ENCODE measurements at places on chromosomes 7 and 10.
A peak's percentile ranks its signal among the peaks of the same experiment; 100 is the strongest.

DNA sequence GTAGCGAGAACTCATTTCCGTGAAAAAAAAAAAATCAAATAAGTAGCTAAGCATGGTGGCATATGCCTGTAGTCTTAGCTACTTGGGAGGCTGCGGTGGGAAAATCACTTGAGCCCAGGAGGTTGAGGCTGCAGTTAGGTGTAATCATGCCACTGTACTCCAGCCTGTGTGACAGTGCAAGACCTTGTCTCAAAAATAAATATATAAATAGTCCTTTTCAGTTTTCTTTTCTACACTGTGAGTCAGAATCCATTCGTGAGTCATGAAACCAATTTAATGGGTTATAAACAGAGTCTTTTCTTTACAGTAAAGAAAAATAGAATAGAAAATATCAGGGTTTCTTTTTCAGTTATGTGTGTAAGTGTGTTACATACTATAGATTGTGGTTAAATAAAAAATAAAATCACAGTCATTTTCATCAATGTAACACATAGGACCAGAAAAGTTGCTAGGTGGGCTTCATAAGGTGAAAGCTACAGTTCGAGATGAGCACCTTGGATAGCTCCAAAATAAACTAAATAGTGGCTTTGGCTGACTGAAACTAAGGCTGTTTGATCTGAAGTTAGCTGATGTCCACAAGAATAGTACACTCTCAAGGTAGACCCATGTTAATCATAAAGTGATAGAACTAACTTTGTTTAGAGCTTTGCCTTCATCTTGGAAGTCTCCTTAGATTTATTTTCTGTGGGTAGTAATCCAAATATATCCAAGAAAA is 781.1 kb downstream of the GATA3 start:
- no peak for DNase-seq

GRCh38 chr10:66862687-66863258 is 63.1 kb upstream of the LRRTM3 start:
- no peak for DNase-seq

DNA sequence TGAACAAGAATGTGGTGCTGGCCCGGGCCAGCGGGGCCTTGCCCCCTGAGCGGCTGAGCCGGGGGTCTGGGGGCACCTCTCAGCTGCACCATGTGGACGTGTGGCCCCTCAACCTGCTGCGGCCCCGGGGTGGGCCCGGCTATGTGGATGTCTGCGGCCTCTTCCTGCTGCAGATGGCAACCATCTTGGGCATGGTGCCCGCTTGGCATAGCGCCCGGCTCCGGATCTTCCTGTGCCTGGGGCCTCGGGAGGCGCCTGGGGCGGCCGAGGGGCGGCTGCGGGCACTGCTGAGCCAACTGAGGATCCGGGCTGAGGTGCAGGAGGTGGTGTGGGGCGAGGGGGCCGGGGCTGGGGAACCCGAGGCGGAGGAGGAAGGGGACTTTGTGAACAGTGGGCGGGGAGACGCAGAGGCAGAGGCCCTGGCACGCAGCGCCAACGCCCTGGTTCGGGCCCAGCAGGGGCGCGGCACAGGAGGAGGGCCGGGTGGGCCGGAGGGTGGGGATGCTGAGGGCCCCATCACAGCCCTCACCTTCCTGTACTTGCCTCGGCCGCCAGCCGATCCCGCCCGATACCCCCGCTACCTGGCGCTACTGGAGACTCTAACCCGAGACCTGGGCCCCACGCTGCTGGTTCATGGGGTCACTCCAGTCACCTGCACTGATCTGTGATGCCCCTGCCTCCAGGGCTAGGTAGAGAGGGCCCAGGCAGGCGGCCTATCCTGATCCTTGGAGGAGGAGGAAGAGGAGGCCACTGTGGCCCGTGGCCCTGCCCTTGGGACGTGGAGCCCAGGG is 1.1 kb upstream of the TRIP6 start:
- peak; percentile 68 for DNase-seq

- DNase-seq, result no peak
Measured at GRCh38 chr7:2807460-2807844, 36.7 kb downstream of the GNA12 start.

GRCh38 chr7:129095258-129095657 is 40.3 kb upstream of the TNPO3 start:
- DNase-seq, result no peak

- no peak for DNase-seq
Measured at GRCh38 chr7:87427288-87427687, 48.2 kb downstream of the ABCB4 start.

Data from EH (cell line).